ENCODE measurements at places on chromosomes 12 and 14.

DNA sequence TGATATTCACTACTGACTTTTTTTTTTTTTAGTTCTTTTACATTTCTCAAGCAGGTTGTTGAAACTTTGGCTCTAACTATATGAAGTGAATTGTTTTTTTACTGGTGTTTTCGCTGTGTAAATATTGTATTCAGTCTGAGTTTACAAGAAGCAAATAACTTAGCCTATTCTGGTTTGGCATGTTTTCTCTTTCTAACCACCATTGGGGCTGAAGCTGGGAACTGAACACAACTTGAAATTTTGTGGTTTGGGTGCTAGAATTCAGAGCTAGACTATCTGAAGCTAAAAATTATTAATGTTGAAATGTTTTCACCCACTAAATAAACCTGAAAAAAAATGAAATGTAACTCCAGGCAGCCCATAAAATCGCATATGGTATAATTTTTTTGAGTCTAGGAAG is 37.2 kb downstream of the RAD51B start:
- DNase-seq: no peak

DNA sequence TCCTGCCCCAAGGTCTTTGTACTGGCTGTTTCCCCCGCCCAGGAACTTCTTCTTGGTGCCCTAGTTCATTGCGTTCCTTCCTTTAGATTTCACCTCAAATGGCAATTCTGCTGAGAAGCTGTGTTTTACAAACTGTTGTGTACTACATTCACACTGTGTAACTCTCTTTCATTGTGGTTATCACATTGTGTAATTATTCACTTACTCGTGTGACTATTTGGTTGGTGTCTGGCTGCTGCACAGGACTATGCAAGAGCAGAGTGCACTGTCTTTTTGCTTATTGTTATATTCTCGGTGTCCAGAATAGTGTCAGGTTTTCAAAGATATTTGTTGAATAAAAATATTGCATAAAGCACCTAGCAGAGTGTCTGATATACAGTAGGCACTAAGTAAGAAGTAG is 177.2 kb upstream of the PRICKLE1 start:
- no peak for DNase-seq

DNA sequence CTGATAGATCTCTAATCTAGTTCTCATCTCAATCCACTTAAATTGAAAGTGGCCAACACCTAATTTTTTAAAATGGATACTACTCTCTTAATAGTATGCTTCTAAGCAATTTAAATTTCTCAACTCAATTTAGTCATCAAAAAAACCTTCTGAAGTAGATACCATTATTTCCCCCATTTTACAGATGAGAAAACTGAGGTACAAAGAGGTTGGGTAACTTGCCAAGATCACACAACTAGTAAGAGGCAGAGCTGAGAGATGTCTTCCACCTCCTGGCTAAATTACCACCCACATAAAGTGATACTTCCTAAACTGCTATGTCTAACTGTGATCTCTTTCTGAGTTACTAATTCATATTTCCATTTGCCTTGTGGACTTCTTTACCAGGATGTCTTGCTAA is 6.6 kb downstream of the EXOC5 start:
- DNase-seq: no peak

DNA sequence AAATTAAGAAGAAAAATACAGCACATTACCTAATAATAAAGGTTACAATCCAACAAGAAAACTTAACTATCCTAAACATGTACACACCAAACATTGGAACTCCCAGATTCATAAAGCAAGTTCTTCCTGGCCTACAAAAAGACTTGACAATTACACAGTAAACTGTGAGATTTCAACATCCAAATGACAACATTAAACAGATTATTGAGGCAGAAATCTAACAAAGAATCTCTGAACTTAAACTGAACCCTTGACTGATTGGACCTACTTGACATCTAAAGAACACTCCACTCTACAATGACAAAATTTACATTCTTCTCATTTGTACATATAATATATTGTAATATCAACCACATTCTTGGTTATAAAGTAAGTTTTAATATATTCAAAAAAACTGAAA is 1341.3 kb downstream of the LRFN5 start:
- DNase-seq: no peak
